Activated naive CD8-positive, alpha-beta T cell treated with anti-CD3 and anti-CD28 coated beads, Interleukin-2, amount 10 ng/mL, durations not matched to agents 7 days and 5 days (primary cell): ENCODE measurements at places on chromosomes 1 and 21. TPM values are rescaled to one million over a fixed set of nuclear protein-coding genes. Genes with fewer than 3 reads are reported as not detected.

PLA2G2D gene
- not detected for total RNA-seq

DNA sequence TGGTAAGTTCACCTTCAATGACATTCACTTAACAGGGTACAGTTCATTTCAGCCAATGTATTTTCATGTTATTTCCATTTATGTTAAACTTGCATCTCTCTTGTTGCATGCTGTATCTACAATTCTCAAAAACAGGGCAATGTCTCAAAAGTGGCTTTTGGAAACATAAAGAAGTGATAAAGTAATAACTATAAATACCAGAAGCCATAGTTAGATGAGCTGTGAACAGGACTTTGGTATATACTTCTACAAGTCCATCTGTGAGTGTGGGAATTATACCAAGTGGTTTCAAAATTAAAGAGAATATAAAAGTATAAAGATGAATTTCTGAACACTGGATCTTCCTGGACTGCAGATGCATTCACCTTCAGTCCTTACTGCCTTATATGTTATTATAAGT, 585.4 kb upstream of the PBX1 start:
- no peaks in the 10 kb centered on the region for H3K4me1 ChIP-seq
- H3K27me3 ChIP-seq = no peaks in the 10 kb centered on the region
- no peak overlapping the region for H3K27ac ChIP-seq
- H3K36me3 ChIP-seq = no peaks in the 10 kb centered on the region
- DNase-seq = no peak

- H3K4me1 ChIP-seq = peaks cover 32% of the 10 kb centered on the region
- DNase-seq = no peak
These were observed 96.9 kb upstream of the SGIP1 start for GRCh38 chr1:66437136-66437401.

DNA sequence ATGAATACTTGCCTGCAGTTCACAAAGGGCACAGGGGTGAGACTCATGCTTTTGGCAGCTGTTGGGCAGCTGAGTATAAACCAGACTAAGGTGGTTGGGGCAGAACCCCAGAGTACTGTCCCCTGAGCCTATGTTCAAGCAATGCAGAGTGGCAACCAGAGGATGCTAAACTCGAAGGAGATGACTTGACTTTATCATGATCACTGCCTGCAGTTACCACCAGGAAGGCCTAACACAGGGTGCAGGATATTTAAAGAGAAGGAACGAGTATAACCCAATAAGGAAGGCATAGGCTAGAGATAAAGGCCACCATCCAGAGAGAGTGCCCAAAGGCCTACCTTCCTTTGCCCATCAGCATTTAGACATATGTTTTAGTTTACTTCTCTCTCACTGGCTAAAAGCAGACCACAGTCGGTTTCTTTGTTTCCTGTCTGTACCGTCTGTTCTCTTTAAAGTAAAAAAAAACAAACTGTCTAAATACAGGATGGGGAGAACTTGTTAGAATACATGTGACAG, 83.3 kb downstream of the MPZL1 start:
- no peaks in the 10 kb centered on the region for H3K36me3 ChIP-seq
- no peaks in the 10 kb centered on the region for H3K27me3 ChIP-seq
- no peak for DNase-seq
- H3K27ac ChIP-seq = peak overlapping the region; percentile 72

DNA sequence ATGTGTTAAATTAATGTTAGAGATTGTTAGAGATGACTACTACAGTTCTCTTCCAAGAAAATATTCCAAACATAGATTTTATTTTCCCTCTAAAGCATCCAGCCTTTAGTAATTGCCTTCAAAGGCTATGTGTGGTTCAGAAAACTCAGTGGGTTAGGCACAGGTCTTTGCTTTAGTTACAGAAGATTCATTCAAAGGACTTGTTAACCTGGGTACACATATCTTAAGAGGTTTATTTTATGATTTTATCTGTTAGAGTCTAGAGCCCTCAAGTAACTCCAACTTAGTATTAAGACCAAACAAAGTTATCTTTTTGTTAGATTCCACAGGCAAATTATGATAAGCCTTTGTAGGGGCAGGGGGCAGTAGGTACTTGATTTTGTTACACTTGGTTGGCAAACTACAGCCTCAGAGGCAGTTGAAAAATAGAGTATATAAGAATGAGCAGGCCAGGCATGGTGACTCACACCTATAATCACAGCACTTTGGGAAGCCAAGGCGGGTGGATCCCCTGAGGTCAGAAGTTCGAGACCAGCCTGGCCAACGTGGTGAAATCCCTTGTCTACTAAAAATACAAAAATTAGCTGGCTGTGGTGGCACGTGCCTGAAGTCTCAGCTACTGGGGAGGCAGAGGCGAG, 37.9 kb downstream of the CXADR start:
- DNase-seq = no peak
- H3K4me1 ChIP-seq = no peaks in the 10 kb centered on the region
- H3K4me3 ChIP-seq = no peak overlapping the region
- no peaks in the 10 kb centered on the region for H3K27me3 ChIP-seq
- H3K27ac ChIP-seq = no peak overlapping the region

DNA sequence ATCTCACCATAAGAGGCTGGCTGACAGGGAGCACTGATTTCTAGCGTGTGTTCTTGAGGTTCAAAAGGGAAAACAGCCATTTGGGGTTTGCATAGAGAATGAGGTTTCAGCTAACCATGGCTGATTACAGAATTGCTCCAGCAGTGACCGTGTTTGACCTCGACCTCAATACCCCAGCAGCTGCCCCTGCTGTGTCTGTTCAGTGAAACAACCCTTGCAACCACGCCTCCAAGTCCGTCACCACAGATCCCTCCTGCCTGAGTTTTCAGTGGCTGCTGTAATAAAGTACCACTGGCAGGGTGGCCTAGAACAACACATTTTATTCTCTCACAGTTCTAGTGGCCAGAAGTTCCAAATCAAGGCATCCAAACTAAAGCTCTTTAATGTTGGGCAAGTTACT, 147.7 kb downstream of the HUNK start:
- no peaks in the 10 kb centered on the region for H3K27me3 ChIP-seq
- H3K36me3 ChIP-seq = no peaks in the 10 kb centered on the region
- H3K4me1 ChIP-seq = no peaks in the 10 kb centered on the region
- no peak for DNase-seq
- H3K27ac ChIP-seq = no peak overlapping the region

DNA sequence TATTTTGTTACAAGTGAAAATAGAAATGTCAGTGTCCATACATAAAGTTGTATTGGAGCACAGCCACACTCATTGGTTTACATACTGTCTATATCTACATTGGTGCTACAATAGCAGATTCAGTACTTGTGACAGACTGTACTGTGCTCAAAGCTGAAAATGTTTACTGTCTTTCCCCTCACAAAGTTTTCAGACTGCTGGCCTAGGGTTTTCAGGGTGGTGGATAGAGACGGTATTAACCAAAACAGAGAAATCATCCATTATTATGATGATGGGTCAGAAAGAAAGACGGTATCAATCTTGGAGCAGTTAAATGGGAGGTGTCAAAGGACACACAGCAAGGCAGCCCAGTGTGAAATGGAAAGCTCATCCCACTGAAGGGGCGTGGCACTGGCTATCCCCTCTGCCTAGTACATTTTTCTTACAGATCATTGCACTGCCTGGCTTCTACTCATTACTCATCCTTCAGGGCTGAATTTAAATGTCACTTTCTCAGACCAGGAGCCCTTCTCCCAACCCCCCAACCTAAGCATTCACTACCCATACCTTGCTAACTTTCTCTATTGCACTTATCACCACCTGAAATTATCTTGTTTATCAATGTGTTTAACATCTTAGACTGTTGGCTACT, 10.2 kb downstream of the JAK1 start:
- DNase-seq = no peak
- H3K36me3 ChIP-seq = peaks cover 2% of the 10 kb centered on the region

PLEKHA6 gene
- total RNA-seq = 0.77 TPM

GRCh38 chr1:62228136-62228882, 33.7 kb downstream of the L1TD1 start:
- no peak overlapping the region for H3K27ac ChIP-seq
- H3K27me3 ChIP-seq = no peaks in the 10 kb centered on the region

DNA sequence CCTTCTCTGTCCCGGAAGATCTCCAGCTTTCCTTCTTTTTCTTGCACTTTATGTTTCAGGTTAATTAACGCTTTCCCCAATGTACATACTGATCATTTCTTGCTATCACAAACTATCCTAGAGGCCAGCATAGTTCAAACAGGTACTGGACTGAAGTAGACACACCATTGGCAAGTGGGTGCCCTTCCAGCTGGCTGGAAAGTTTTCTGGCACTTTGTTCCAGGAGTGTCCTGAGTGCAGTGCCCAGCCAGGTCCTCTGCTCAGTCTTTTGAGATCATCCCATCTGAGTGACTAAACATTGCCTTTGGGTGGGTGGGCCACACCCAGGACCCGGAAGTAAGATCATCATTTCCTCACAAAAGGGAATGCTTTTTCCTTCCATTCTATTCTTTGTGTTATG, 15.0 kb upstream of the DUSP23 start:
- no peak for DNase-seq
- H3K4me1 ChIP-seq = no peaks in the 10 kb centered on the region
- no peaks in the 10 kb centered on the region for H3K36me3 ChIP-seq
- peaks cover 13% of the 10 kb centered on the region for H3K27me3 ChIP-seq
- H3K27ac ChIP-seq = no peak overlapping the region
- no peak overlapping the region for H3K4me3 ChIP-seq

- no peaks in the 10 kb centered on the region for H3K36me3 ChIP-seq
- H3K27me3 ChIP-seq = peaks cover 2% of the 10 kb centered on the region
- H3K27ac ChIP-seq = no peak overlapping the region
- no peaks in the 10 kb centered on the region for H3K4me1 ChIP-seq
- no peak overlapping the region for H3K4me3 ChIP-seq
These were observed 282.5 kb upstream of the PLXNA2 start for GRCh38 chr1:208526613-208527125.

- no peak for DNase-seq
- H3K4me1 ChIP-seq = peaks cover 30% of the 10 kb centered on the region
- H3K36me3 ChIP-seq = peaks cover 19% of the 10 kb centered on the region
- H3K27me3 ChIP-seq = no peaks in the 10 kb centered on the region
- H3K4me3 ChIP-seq = peak overlapping the region; percentile 57
These were observed 120.3 kb downstream of the GALNT2 start for GRCh38 chr1:230187290-230187689.

GRCh38 chr1:27592232-27592930, 11.6 kb downstream of the AHDC1 start:
- no peak overlapping the region for H3K4me3 ChIP-seq
- no peaks in the 10 kb centered on the region for H3K36me3 ChIP-seq
- no peak for DNase-seq
- peaks cover under 1% of the 10 kb centered on the region for H3K4me1 ChIP-seq
- H3K27ac ChIP-seq = no peak overlapping the region

- H3K36me3 ChIP-seq = peaks cover 34% of the 10 kb centered on the region
- no peak overlapping the region for H3K4me3 ChIP-seq
- peaks cover 6% of the 10 kb centered on the region for H3K4me1 ChIP-seq
- H3K27ac ChIP-seq = no peak overlapping the region
- no peak for DNase-seq
These were observed 67.9 kb upstream of the ZNF326 start for GRCh38 chr1:89927049-89927448.

OPRD1 gene
- not detected for total RNA-seq

BEND5 gene
- 12.0 TPM for total RNA-seq

ELAVL4 gene
- total RNA-seq = not detected

TNFRSF4 gene
- 3.1 TPM for total RNA-seq

DNM3 gene
- total RNA-seq = 2.4 TPM

GRCh38 chr1:38045401-38046332, 926 bp downstream of the POU3F1 start:
- peaks cover 64% of the 10 kb centered on the region for H3K27me3 ChIP-seq
- no peaks in the 10 kb centered on the region for H3K36me3 ChIP-seq
- H3K4me1 ChIP-seq = peaks cover 2% of the 10 kb centered on the region
- DNase-seq = no peak

- H3K27me3 ChIP-seq = no peaks in the 10 kb centered on the region
- no peaks in the 10 kb centered on the region for H3K36me3 ChIP-seq
- no peaks in the 10 kb centered on the region for H3K4me1 ChIP-seq
- DNase-seq = no peak
- no peak overlapping the region for H3K4me3 ChIP-seq
- no peak overlapping the region for H3K27ac ChIP-seq
These were observed 735.7 kb upstream of the CXADR start for GRCh38 chr21:16777041-16777720.

GRCh38 chr21:20822666-20823065, 175.5 kb upstream of the NCAM2 start:
- no peaks in the 10 kb centered on the region for H3K36me3 ChIP-seq
- DNase-seq = no peak
- no peaks in the 10 kb centered on the region for H3K27me3 ChIP-seq
- H3K27ac ChIP-seq = no peak overlapping the region

GRCh38 chr1:36781098-36781497, 253.2 kb downstream of the GRIK3 start:
- no peak overlapping the region for H3K27ac ChIP-seq
- H3K27me3 ChIP-seq = peaks cover 17% of the 10 kb centered on the region
- DNase-seq = no peak
- no peak overlapping the region for H3K4me3 ChIP-seq
- H3K4me1 ChIP-seq = no peaks in the 10 kb centered on the region

DNA sequence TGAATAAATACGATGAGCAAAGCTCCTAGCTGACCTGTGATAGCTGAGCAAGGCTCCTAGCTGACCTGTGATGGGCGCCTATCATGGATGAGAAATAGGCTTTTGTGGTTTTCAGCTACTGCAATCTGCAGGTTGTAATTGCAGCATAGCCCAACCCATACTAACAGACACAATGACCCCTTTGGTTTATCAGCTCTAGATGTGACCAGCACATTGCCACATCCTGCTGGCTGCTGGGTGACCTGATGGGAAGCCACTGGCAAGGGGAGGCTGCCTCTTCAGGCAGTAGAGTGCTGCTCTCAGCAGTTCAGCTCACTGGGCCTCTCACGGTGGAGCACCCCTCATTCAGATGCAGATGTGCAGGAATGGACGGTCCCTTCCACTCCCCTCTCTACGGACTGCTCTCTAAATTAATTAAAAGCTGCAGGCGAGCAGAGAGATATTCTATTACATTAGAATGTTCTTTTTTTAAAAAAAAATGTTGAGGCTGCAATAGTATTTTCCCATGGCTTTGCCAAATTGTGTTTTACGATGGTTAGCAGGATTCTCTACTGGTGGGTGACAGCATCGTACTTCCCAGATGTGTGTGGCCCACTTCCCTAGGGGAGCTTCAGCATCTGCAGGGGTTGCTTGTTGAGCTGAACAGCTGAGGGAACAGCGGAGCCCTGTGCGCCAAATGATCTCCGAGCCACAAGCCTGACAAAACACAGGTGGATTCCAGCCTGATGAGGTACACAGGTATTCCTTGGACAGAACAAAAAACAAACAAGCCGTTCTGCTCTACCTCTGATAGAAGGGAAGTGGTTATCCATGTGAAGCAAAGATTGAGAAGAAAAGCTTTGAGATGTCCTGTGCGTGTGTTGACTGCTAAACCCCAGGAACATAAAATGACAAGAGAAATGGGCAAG, 65.0 kb downstream of the SYT6 start:
- no peak overlapping the region for H3K4me3 ChIP-seq
- H3K27me3 ChIP-seq = peaks cover 21% of the 10 kb centered on the region
- peaks cover 2% of the 10 kb centered on the region for H3K4me1 ChIP-seq
- DNase-seq = no peak

ACOT11 gene
- total RNA-seq = 1.0 TPM
